ENCODE measurements at places on chromosomes 5 and 9.
A peak's percentile ranks its signal among the peaks of the same experiment; 100 is the strongest.

DNA sequence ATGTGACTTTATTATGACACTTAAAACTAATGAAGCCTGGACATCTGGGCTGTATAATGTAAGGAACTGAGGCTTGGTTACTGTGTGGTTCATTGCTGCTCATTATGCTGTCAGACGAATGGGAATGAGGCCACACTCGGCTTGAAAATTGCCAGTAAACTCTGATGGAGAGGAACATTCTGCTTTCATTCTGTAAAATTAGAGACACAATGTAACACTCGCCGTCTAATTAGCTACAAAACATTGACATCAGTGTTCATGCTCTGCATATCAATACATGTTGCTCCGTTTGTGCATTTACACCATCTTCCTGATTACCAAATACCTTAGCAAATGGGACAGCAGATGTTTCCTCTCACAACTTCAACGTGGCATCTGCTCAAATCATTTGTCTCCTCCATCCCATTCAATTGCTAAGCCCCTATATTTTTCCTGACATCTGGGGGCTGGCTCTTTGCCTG lies 133.0 kb downstream of the SLC28A3 start:
- DNase-seq, result peak; percentile 56
- peaks cover 6% of the 10 kb centered on the region for H3K27me3 ChIP-seq
- peaks cover 4% of the 10 kb centered on the region for H3K4me1 ChIP-seq
- H3K36me3 ChIP-seq, result no peaks in the 10 kb centered on the region

GRCh38 chr5:96149546-96149945 lies 187.9 kb upstream of the ELL2 start:
- H3K27me3 ChIP-seq, result no peaks in the 10 kb centered on the region
- H3K27ac ChIP-seq, result no peak overlapping the region
- no peak for DNase-seq
- H3K4me3 ChIP-seq, result no peak overlapping the region
- no peaks in the 10 kb centered on the region for H3K36me3 ChIP-seq

DNA sequence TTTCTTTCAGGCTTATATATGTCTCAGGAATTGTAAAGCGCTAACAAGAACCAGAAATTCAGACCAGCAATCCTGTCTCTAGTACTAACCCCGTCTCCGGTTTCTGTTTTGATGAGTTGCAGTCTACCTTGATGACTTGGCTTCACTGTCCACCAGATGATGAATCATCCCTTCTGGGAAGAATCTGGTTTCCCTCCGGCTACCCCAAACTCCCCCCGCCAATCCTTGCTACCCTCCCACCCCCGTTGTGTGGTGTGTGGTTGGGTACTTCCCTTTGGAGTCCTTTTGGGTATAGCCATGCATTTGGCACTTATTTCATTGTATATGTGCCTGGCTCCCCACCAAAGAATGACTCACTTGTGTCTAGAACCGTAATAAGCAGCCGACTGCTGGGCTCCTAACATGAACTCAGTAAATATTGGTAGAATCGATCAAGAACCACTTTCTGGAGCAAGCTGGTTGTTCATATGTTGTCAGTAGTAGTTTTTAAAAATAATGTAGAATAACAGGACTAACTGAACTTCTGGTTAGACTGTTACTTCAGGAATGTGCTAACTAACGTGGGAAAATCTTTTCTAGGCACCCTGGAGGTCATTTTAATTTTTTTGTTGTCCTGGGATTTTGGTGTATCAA lies 8.3 kb upstream of the TGFBI start:
- H3K27me3 ChIP-seq, result peaks cover 3% of the 10 kb centered on the region
- no peaks in the 10 kb centered on the region for H3K4me1 ChIP-seq
- H3K36me3 ChIP-seq, result no peaks in the 10 kb centered on the region
- H3K27ac ChIP-seq, result no peak overlapping the region
- no peak overlapping the region for H3K4me3 ChIP-seq
- peak; percentile 95 for DNase-seq

DNA sequence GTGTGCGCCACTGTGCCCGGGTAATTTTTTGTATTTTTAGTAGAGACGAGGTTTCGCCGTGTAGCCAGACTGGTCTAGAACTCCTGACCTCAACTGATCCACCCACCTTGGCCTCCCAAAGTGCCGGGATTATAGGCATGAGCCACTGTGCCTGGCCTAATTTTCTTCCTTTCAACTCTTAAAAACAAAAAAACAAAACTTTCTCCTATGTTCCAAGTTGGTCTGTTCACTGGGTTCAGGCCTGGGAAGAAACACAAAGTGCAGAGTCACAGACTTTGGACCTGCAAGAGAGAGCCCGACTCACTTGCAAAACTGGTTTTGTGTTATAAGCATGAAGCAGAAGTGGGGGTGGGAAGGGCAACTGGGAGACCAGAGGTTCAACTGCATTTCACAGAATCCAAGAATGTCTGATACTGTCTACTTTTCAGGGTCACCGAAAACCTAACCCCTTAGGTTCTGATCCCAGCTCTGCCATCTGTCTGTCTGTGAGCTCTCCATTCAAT lies 5.2 kb upstream of the HDHD3 start:
- no peak overlapping the region for H3K4me3 ChIP-seq
- no peak overlapping the region for H3K27ac ChIP-seq
- no peaks in the 10 kb centered on the region for H3K27me3 ChIP-seq
- H3K36me3 ChIP-seq, result no peaks in the 10 kb centered on the region
- DNase-seq, result no peak
- peaks cover 11% of the 10 kb centered on the region for H3K4me1 ChIP-seq

GRCh38 chr5:56829137-56829908 lies 14.0 kb downstream of the MAP3K1 start:
- H3K27me3 ChIP-seq, result no peaks in the 10 kb centered on the region
- no peak for DNase-seq
- H3K4me1 ChIP-seq, result peaks cover 64% of the 10 kb centered on the region
- H3K36me3 ChIP-seq, result no peaks in the 10 kb centered on the region
- H3K4me3 ChIP-seq, result no peak overlapping the region

DNA sequence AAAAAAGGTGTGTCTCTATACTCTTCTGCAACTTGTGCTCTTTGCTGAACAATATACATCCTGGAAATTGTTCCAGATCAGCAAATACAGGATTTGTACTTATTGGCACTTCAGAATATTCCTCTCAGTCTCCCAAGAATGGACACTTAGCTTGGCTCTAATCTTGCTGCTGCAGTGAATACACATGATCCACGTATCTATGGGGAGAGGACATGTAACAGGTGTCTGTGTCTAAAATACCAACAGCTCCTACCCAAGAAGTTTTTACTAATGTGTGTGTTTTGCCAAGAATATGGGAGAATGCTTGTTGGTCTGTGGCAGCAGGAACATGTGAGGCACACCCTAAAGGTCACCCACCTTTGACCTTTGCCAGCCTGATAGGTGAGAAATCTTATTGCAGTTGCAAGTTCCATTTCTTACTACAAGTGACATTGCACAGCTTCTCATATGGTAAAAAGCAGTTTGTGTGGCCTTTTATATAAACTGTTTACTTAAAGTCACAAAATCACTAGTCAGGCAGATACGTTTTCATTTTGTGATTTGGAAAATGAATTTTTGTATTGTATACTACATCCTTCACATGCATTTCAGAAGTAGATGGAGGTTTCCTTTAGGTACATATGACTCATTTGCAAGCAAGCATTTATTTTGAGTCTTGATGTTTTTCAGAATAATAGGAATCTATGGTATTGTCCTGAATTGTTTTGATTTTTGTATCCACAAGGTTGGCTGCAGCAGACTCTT lies 35.8 kb downstream of the PHF2 start:
- H3K36me3 ChIP-seq, result no peaks in the 10 kb centered on the region
- no peaks in the 10 kb centered on the region for H3K4me1 ChIP-seq
- no peak overlapping the region for H3K4me3 ChIP-seq
- H3K27me3 ChIP-seq, result no peaks in the 10 kb centered on the region
- no peak for DNase-seq
- no peak overlapping the region for H3K27ac ChIP-seq

GRCh38 chr9:37033141-37033540 lies 927 bp downstream of the PAX5 start:
- H3K4me3 ChIP-seq, result no peak overlapping the region
- DNase-seq, result no peak
- peaks cover 100% of the 10 kb centered on the region for H3K27me3 ChIP-seq
- H3K36me3 ChIP-seq, result no peaks in the 10 kb centered on the region
- H3K27ac ChIP-seq, result no peak overlapping the region
- H3K4me1 ChIP-seq, result peaks cover 13% of the 10 kb centered on the region

DNA sequence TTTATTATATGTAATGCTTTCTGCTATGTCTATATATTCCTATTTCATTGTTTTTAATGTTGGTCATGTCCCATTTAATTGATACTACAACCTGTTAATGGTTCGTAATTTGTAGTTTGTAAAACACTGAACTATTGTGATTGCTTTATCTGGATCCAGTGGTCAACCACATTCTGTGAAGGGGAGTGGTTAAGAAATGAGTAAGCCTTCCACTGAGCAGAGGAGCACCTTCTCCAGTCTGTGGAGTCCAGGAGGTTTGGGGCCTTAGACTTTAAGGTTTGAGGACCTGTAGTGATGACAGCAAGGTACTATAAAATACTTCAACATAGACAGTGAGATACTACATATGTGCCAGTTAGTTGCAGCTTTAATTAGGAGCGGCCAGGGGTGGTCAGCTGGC lies 67.7 kb upstream of the RAD23B start:
- H3K36me3 ChIP-seq, result no peaks in the 10 kb centered on the region
- no peak overlapping the region for H3K27ac ChIP-seq
- H3K4me1 ChIP-seq, result no peaks in the 10 kb centered on the region
- peak; percentile 47 for DNase-seq
- no peak overlapping the region for H3K4me3 ChIP-seq

- H3K27ac ChIP-seq, result no peak overlapping the region
- no peaks in the 10 kb centered on the region for H3K4me1 ChIP-seq
- no peak for DNase-seq
- H3K27me3 ChIP-seq, result no peaks in the 10 kb centered on the region
- no peaks in the 10 kb centered on the region for H3K36me3 ChIP-seq
Observed at GRCh38 chr9:116626762-116627161, 60.3 kb upstream of the TRIM32 start.

- H3K36me3 ChIP-seq, result no peaks in the 10 kb centered on the region
- no peaks in the 10 kb centered on the region for H3K4me1 ChIP-seq
- H3K27ac ChIP-seq, result peak overlapping the region; percentile 3
- peak; percentile 25 for DNase-seq
- no peaks in the 10 kb centered on the region for H3K27me3 ChIP-seq
- H3K4me3 ChIP-seq, result no peak overlapping the region
Observed at GRCh38 chr5:166671811-166672210, 1619.6 kb upstream of the WWC1 start.

- H3K36me3 ChIP-seq, result no peaks in the 10 kb centered on the region
- peak overlapping the region; percentile 92 for H3K27ac ChIP-seq
- H3K4me3 ChIP-seq, result no peak overlapping the region
- DNase-seq, result no peak
Observed at GRCh38 chr5:124702525-124702924, 43.9 kb downstream of the ZNF608 start.

GRCh38 chr5:130183115-130183514 lies 278.9 kb downstream of the CHSY3 start:
- no peaks in the 10 kb centered on the region for H3K4me1 ChIP-seq
- H3K27ac ChIP-seq, result no peak overlapping the region
- no peaks in the 10 kb centered on the region for H3K36me3 ChIP-seq
- H3K4me3 ChIP-seq, result no peak overlapping the region
- H3K27me3 ChIP-seq, result no peaks in the 10 kb centered on the region
- DNase-seq, result no peak

- H3K4me3 ChIP-seq, result no peak overlapping the region
- H3K4me1 ChIP-seq, result no peaks in the 10 kb centered on the region
- no peak overlapping the region for H3K27ac ChIP-seq
- no peaks in the 10 kb centered on the region for H3K36me3 ChIP-seq
- no peaks in the 10 kb centered on the region for H3K27me3 ChIP-seq
Observed at GRCh38 chr9:17719053-17719452, 140.2 kb downstream of the SH3GL2 start.

DNA sequence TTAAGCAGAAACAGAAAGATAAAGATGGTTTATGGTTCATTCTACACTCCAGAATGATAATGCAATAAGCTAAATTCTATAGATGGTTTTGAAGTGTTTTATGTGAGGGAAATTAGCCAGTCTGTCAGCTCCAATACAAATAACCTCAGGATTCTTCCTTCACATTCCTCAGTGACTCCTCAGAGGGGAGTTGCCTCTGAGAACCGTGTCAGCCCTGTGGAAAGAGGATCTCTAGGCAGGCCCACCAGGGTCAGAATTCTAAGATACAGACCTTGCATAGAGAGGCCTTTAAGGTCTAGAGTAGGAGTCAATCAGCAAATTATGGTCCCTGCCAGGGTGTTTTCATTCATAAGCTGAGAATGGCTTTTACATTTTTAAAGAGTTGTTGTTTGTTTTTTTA lies 26.6 kb downstream of the RUSC2 start:
- H3K4me3 ChIP-seq, result no peak overlapping the region
- DNase-seq, result no peak
- no peaks in the 10 kb centered on the region for H3K36me3 ChIP-seq

GRCh38 chr9:124008303-124008693 lies 3.3 kb upstream of the LHX2 start:
- H3K36me3 ChIP-seq, result no peaks in the 10 kb centered on the region
- peaks cover 100% of the 10 kb centered on the region for H3K27me3 ChIP-seq
- peaks cover 11% of the 10 kb centered on the region for H3K4me1 ChIP-seq
- no peak overlapping the region for H3K27ac ChIP-seq
- H3K4me3 ChIP-seq, result peak overlapping the region; percentile 18
- DNase-seq, result no peak

DNA sequence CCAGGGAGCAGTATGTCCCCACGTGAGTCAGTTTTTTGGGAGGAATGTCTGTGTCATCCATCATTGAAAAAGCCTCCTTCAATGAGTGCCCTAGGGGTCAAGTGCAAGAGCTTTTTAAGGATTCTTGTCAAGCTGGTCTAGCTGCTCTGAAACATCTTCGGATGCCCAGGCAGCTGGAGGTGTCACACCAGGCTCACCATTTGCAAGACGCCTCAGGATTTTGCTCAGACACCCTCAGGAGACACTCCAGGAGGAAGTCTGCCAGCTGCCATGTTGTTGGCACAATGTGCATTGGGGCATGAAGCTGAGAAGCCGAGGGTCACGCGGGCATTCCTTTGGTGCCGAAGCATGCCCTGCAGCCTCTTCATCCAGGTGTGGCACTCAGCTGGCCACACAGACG lies 111.1 kb upstream of the S1PR3 start:
- H3K4me1 ChIP-seq, result no peaks in the 10 kb centered on the region
- DNase-seq, result no peak
- H3K27me3 ChIP-seq, result no peaks in the 10 kb centered on the region

- no peaks in the 10 kb centered on the region for H3K4me1 ChIP-seq
- DNase-seq, result peak; percentile 31
- no peaks in the 10 kb centered on the region for H3K36me3 ChIP-seq
- H3K27ac ChIP-seq, result no peak overlapping the region
Observed at GRCh38 chr9:21395778-21396717, 10.8 kb upstream of the IFNA2 start.
